NCI-H2081 (cell line): ENCODE measurements at places on chromosomes 11 and 22.

DNA sequence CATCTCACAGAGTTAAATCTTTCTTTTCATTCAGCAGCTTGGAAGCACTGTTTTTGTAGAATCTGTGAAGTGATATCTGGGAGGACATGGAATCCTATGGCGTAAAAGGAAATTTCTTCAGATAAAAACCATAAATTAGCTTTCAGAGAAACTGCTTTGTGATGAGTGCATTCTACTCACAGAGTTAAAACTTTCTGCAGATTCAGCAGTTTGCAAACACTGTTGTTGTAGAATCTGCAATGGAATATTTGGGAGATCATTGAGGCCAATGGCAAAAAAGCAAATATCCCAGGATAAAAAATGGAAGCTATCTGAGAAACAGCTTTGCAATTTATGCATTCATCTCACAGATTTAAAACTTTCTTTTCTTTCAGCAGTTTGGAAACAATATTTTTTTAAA lies 180.6 kb downstream of the OR4A47 start:
- DNase-seq = no peak

- no peak for DNase-seq
Measured at GRCh38 chr11:101583251-101584128, at the start of gene TRPC6. Gene TRPC6 (minus strand): TSS chr11:101584007. CDS start chr11:101583503, 504 bp downstream.

GRCh38 chr22:22687638-22688500 lies 43.5 kb downstream of the GGTLC2 start:
- peak; percentile 35 for DNase-seq

- no peak for DNase-seq
Measured at GRCh38 chr11:130601764-130602460, 153.5 kb downstream of the ADAMTS15 start.
